ENCODE measurements at places on chromosomes 6 and 20. TPM values are rescaled to one million over a fixed set of nuclear protein-coding genes. Genes with fewer than 3 reads are reported as not detected.

DNA sequence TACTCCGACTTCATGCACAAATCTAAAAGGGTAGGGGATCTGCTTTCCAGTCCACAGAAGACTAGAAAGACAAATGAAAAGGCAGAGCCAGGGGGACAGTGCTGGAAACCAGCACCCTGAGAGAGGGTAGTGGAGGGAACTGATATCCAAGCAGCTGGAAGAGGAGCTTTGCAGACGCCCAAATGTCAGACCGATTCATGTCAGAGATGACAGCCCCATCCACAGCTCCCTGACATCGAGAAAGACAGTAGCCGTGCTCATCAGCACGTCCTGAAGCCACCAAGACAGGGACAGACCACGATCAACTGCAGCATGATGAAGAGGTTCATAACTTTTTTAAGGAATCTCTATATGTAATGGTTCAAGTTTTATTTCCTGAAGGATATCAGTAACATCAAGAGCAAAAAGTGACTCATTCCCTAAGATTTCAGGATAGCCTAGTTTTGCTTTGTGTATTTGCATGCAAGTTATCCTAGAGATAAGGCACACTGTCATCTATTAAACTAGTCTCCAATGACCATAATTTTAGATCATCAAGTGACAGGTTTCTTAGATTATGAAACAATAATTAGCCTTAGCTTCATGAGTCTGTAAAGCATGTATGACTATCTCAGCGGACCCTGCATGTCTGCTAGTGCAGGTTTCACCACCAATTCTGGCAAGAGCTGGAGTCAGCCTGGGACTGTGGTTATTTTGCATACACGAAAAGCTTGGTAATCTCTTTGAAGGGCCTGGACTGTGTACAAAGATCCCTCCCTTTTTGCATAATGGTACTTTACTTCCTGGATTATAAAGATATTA is 43.0 kb downstream of the PRDM1 start:
- no peak for DNase-seq

GRCh38 chr20:38610521-38610920 is 8.9 kb downstream of the ARHGAP40 start:
- DNase-seq: no peak

- no peak for DNase-seq
These were observed 598.8 kb downstream of the EPHA7 start for GRCh38 chr6:92820601-92821000.

GRCh38 chr20:46928580-46929132 is 34.0 kb downstream of the EYA2 start:
- no peak for DNase-seq

GRCh38 chr20:10642856-10643559 is 30.8 kb downstream of the JAG1 start:
- no peak for DNase-seq

The C4A gene
- 5.1 TPM for total RNA-seq

- DNase-seq: no peak
These were observed 15.1 kb upstream of the LAMP5 start for GRCh38 chr20:9499126-9499899.

The LY6G6C gene
- total RNA-seq: 0.54 TPM

GRCh38 chr20:1286267-1287024 is 20.4 kb downstream of the SNPH start:
- no peak for DNase-seq

GRCh38 chr6:111759836-111760785 is 113.1 kb downstream of the FYN start:
- DNase-seq: no peak

The AIG1 gene
- total RNA-seq: 51.1 TPM

DNA sequence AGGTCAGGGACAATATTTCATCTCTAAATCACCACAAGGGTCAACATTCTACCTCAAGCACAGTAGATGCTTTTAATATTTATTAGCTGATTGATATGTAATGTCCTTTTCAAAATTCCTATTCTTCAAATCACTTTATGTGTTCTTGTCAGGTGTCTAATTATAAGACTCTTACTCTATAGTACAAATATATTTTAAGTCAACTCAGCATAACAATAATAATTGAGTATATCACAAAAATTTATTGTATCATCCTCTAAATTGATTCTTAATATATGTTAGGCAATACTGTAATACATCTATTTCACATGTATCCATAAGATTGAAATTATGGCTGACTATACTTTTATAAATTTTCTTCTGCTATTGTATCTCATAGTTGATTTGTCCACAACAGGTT is 423.9 kb downstream of the PKHD1 start:
- no peak for DNase-seq

- DNase-seq: peak; percentile 26
These were observed 287.0 kb downstream of the CDC5L start for GRCh38 chr6:44674226-44675155.

Measured in HCT116 (cell line).